Activated CD4-positive, alpha-beta T cell treated with anti-CD3 and anti-CD28 coated beads, Interleukin-2, amount 50 U/mL, for 1 hour (primary cell): ENCODE measurements at places on chromosomes 11 and 22.

DNA sequence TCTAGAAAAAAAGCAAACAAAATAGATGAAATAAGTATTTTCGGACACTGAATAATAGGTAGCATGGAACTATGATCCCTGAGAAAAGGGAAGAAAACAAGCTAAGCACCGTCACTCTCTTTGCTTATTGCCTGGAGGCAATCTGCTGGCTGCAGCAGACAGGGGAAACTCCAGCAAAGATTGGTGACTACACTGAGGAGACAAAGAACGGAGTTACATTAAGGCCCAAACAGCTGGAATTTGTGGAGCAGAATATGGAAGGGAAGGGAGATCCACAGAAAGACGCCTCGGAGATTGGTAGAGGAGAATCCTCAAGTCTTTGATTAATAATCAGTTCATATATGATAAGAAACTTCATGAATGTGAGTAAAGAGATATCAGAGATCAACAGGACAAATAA is 150.2 kb downstream of the TYR start:
- DNase-seq: no peak

- DNase-seq: peak; percentile 50
These were observed 8.7 kb downstream of the PTH start for GRCh38 chr11:13486926-13487660.

DNA sequence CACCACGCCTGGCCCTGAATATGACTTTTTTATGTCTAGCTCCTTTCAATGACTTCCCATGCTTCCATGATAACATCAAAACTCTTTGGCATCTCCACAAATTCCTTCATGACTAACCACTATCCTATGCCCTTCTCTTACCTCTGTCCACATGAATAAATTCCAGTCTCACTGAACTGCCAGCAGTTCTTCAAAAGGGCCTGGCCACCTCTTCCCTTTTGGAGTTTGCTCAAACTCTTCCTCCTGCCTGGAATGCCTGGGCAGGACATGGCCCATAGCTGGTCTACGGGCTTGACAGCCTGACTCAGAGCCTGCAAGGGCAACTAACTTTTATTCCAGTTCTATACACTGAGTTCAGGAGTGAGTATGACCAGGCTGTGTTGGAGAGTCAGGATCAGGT is 41.8 kb upstream of the ZBTB16 start:
- DNase-seq: no peak

DNA sequence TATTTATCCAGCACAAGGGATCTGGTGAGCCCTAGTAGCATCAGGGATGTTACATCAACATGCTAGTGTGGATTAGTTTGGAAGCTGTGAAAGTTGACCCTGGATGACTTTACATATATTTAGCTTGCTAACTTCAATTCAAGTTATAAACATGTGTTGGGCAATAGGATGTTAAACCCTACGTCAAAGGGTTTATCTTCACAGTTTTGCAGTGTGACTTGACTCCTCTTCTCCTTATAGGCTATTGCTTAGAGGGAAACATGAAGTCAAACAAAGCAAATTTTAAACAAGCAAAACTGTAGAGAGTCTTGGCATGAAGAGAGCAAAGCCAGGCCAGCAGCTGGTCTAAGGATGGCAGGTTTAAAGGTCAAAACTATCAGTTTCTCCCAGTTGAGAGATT is 11.3 kb upstream of the CTSC start:
- DNase-seq: no peak

- DNase-seq: peak; percentile 74
These were observed 6.6 kb upstream of the SSTR3 start for GRCh38 chr22:37218771-37219411.

DNA sequence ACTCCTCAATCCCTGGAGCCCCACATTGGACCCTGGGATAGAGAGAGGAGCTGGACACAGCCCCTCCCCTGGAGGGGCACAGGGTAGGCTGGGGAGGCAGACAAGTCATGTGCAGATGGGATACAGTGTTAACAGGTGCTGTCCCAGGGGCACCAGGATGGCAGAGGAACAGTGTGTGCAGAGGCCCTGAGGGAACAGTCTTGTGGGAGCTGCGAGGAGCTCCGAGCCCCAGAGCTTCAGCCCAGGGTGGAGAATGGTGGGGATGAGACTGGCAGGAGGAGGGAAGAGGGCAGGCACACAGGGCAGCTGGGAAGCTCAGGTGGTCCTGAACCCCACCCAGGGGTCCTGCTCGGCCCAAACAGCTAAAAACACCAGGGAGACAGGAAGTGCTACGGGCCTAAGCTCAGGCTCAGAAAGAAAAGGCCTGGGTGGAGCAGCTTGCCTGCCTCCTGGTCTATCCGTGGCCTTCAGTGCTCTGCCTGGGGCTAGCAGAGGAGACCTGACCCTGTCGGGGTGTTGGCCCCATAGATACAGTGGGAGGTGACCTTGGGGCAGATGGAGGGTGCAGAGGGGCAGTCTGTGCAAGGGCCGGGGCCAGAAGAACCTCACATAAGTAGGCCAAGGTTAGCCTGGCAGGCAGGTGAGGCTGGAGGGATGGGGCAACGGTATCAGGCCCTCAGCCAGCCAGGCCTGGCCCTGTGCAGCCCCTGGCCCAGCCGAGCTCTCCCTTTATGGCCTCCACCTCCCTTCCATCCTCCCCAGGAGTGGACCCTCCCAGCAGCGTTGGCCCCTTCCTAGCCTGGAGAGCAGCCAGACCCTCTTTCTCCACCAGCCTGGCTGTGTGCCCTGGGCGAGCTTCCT is 15.4 kb downstream of the CAPN5 start:
- DNase-seq: no peak

DNA sequence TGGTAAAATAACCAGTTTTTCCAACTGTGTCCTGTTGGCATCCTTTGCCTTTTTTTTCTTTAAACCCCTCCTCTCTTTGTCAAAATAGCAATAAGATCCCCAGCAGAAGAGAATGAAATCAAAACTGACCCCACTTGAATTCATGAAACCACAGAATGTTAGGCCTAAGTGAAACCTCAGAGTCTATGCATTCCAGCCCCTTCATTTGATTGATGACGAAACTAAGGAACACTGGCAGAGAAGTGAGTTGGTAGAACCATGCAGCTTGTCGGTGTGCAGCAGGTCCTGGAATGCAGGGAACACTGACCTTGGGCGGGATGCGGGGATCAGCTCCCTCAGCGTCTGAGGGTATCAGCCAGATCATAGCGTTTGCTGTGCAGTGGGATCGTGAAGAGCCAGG is 57.5 kb downstream of the GRK3 start:
- DNase-seq: no peak

DNA sequence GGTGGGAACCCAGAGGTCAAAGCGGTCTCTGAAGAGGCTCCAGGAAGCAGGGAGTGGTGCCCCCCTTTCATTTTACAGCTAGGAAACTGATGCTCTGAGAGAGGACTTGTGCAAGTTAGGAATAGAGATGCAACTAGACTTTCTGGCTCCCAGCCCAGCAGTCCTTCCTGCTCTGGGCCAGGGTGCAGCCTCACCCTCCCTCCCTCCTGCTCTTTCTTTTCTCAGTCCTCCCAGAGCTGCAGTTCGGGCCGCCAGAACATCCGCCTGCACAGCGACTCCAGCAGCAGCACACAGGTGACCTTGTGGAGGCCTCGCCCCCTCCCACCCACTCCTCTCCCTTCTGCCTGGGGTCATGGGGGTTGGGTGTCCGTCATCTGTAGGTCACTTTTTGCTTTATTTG is 51.5 kb downstream of the LHFPL7 start:
- no peak for DNase-seq

DNA sequence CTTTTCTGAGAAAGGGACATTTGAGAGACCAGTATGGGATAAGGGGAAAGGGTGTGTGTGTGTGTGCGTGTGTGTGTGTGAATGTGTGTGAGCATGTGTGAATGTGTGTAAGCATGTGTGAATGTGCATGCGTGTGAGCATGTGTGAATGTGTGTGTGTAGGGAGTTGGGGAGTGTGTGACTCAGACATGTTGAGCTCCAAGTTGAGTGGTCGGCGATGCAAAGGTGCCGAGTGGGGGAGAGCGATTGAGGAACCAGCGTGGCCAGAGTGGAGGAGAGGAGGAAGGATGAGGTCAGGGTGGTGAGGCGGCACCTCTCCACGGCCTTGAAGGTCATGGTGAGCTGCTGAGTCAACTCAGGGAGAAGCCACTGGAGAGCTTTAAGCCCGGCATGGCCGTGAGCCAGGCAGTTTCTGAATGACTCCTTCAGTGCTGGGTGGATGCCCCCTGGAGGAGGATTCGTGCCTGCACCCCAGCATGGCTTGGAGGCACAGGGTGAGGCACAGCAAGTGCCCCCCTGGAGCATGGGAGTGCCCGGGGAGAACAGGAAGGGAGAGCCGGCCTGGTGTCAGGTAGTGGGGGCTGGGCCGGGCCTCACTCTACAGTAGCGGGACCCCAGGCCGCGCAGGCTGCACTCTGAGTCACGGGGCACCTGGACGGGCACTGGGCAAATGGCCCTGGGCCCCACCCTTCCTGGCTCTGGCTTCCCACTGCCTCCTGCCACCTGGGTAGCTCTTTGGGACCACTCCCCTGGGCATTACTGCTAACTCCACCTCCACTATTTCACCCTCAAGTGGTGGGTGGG is 8.2 kb upstream of the CCDC88B start:
- DNase-seq: peak; percentile 63

DNA sequence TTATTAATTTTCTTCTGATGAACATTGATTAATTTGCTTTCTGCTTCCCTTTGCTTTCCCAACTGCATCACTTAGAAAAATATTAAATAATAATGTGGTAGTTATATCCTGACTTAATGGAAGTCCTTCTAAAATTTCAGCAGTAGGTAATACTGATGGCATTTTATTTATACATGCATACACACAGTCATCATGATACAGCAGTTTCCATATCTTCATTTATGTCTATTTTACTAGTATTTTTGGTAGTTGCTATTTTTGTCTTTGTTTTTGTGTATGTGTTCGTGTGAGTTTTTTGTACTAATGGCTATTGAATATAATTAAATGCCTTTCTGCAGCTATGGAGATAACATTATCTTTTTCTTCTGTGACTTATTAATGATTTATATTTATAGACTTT is 484.7 kb upstream of the CNTN5 start:
- DNase-seq: no peak

- DNase-seq: no peak
These were observed 10.5 kb downstream of the RBM14 start for GRCh38 chr11:66626926-66627325.

GRCh38 chr22:32409977-32410376 is 2.1 kb downstream of the RTCB start:
- no peak for DNase-seq

- DNase-seq: peak; percentile 78
These were observed at the start of gene PPFIBP2 for GRCh38 chr11:7513234-7514098. Gene PPFIBP2 (plus strand): TSS chr11:7513999. CDS start chr11:7549476, 35,477 bp downstream.

DNA sequence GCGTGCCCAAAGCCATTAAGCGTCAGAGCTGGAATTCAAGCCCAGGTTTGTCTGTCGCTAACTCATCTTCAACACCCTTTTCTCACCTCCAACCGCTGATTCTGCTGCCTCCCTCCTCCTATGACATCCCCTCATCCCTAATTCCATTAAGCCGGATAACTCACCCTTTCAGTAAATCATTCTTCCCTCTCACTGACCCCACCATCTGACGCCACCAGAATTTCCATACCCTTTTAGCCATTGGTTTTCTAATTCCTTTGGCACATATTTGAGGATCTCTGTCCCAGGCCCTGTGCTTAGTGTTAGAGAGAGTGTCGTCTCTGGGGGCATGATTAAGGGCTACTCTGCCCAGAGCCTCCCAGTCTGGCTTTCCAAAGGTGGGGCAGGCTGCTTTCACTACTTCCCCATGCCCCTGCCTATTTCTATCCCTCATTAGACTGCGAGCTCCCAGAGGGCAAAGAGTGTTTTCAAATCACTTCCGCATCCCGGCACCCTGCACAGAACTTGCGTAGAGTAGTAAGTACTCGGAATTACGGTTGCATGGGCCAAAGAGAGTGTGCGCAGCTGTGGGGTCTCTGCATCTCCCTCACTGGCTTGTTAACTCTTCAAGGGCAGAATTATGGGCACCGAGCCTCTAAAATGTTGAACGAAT is 3.9 kb downstream of the KLHL35 start:
- DNase-seq: no peak

DNA sequence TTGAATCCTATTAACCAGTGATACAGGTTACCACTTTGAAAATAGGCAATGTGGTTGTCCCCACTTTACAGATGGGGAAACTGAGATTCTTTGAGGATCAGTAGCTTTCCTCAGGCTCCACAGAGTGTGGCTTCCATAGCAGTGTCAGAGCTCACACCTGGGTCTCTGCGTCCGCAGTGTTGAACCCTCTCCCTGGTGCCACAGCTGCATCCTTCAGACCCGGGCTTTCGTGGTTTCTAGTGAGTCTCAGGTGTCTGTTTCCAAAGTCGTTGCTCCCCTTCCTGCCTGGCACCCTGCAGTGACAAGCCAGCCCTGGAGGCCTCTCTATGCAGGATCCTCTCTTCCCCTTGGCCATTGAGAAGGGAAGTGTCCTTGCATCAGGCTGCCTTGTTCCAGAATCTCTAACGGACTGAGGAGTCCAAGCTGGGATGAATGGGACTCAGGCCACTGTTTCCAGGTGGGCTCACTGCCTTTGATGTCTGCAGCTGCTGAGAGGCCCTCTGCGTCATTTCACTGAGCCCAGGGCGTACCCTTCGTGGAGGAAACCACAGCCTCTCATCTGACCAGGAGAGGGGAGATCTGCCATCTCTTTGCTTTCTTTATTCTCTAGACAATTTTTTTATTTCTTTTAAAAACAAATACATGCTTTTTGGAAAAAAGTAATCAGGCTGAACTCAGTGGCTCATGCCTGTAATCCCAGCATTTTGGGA is 48.4 kb upstream of the MICAL2 start:
- no peak for DNase-seq

DNA sequence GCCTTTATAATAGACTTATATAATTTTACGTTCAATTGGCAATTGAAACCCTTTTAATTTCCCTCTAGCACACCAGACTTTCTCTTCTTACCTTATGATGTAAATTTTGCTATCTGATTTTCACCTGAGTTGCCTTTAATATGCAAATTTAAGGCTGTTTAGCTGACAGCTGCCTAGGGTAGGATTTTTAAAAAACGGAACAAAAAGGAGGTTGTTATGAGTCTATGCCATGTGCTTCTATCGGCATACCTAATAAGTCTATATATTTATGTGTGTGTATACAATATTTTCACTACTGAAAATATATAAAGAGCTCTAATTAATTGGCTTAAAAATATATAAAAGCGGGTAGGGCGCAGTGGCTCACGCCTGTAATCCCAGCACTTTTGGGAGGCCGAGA is 11.8 kb upstream of the SELENOH start:
- no peak for DNase-seq

DNA sequence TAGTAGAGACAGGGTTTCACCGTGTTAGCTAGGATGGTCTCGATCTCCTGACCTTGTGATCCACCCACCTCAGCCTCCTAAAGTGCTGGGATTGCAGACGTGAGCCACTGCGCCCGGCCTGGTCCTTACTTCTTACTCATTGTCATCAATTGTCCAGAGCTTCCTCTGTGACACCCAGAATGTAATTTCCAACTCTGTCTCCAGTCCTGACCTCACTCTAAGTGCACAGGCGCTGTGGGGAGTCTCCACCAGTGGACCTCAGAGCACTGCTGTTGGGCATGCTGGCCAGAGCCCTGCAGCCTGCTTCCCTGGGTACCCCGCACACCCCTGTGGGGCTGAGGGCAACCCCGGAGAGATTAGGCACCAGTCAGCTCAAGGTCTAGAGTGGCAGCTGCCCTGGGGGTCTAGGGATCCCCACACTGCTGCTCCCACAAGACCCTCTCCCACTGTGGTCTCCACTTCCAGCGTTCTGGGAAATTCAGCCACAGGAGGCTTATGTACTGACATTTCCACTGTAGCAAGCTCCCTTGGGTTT is 1140.3 kb downstream of the TBC1D22A start:
- DNase-seq: no peak
